ENCODE measurements at places on chromosomes 6 and 20.
A peak's percentile ranks its signal among the peaks of the same experiment; 100 is the strongest.

DNA sequence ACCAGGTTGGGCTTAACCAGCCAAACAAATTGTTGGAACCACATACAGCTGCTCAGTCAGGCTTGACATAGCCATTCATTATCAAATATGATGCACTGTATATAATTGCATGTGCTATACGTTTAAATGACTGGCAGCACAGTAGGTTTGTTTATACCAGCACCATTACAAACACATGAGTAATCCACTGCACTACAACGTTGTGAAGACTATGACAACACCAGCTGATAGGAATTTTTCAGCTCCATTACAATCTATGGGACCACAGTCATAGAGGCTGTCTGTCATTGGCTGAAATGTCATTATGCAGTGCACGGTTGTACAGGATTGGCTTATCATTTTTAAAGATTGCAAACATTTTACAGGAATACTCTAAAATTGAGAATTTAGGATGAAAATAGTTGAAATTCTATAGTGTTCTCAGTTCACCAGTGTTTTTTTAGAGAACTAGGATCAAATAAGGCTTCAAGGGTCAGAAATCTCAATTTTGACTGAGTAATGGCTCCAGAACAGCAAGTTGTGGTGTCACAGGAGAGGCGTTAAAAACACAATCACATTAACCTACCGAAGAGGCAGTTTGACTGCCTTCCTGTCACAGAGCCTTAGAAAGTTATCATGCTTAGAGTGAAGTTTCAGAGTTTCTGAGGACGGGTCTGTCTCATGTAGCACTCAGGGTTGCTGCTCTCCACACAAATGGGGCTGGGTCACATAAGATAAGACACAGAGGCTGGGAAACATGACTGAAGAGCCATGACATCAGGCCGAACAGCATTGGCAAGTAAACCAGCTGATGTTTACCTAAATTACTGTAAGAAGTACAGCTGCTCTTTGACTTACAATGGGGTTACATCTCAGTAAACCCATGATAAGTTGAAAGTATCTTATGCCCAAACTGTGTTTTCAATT is 60.7 kb upstream of the SMLR1 start:
- DNase-seq, result no peak

- no peak for DNase-seq
These were observed 416.4 kb downstream of the EPM2A start for GRCh38 chr6:145318952-145319351.

DNA sequence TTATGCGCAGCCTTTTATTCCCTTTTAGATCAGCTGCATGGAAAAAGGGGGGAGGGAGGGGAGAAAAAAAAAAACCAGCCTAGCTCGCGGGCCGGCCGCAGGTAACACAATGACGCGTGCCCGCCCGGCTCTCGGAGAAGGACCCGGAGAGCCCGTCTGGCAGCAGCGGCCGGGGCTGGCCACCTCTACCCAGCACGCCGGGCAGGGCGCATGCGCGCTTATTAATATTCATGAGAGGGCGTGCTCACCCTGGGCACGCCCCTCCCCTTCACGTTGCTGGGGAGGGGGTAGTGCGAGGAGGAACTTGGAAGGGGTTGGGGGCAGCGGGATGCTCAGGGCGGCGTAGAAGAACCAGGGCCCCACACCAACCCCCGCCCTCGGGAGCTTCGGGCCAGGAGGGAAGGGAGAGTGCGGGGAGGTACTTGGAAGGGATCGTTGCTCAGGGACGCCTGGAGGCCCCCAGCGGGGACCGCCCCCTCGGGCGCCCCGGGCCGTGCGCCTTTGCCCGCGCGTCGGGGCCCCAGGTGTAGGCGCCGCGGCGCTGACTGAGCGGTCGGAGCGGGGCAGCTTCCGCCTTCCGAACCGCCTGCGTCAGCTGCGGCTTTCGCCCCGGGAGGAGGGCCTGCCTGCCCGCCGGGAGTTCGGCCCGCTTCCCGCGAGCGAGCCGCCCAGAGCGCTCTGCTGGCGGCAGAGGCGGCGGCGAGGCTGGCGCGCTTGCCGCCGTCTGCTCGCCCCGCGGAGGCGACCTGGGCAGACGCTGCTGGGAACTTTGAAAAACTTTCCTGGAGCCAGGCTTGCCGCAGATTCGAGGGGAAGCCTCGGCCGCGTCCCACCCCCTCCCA is at the start of gene JAG1:
TSS of gene JAG1 (minus strand) at position 158 of the 842 bp plus-strand sequence. CDS start 469 bp downstream, outside the sequence.
- DNase-seq, result peak; percentile 28

- no peak for DNase-seq
These were observed 24.2 kb downstream of the FARS2 start for GRCh38 chr6:5285526-5285925.

- DNase-seq, result no peak
These were observed 317.5 kb downstream of the UTRN start for GRCh38 chr6:144602523-144603180.

- DNase-seq, result no peak
These were observed 92.5 kb downstream of the SPTLC3 start for GRCh38 chr20:13101276-13101675.

- DNase-seq, result peak; percentile 35
These were observed 121.6 kb downstream of the MOXD1 start for GRCh38 chr6:132279592-132280139.

GRCh38 chr20:32052090-32052777 is at the start of gene HCK:
HCK (plus strand) TSS chr20:32052242.
- no peak for DNase-seq

GRCh38 chr20:40943591-40943990 is 85.0 kb upstream of the TOP1 start:
- DNase-seq, result no peak

DNA sequence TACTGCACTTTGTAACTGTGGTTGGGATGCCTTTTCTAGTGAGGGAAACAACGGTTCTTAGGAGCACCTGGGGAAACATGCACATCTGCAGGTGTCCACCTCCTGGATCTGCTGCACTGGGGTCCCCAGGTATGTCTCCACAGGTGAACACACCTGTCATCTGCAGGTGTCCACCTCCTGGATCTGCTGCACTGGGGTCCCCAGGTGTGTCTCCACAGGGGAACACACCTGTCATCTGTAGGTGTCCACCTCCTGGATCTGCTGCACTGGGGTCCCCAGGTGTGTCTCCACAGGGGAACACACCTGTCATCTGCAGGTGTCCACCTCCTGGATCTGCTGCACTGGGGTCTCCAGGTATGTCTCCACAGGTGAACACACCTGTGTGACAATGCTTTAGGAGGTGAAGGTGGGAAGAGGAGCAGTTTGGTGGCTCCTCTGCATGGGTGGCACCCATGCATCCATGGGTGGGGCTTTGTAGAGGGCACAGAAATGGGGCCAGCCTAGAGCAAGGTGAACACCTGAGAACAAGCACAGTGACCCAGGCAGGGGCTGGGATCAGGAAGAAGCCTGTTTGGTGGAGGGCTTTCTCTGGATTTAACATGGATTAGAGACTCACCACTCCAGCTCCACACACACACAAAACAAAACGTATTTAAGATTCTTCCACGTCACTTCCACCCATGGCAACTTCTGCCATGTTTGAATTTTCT is 206.0 kb upstream of the CDH4 start:
- DNase-seq, result no peak

GRCh38 chr6:142118925-142119324 is 13.8 kb upstream of the GJE1 start:
- no peak for DNase-seq

- DNase-seq, result no peak
These were observed 40.8 kb upstream of the FOXP4 start for GRCh38 chr6:41505122-41506049.

GRCh38 chr6:88519301-88520016 is 353.3 kb upstream of the CNR1 start:
- DNase-seq, result no peak

- DNase-seq, result no peak
These were observed 259.4 kb upstream of the STXBP5 start for GRCh38 chr6:146944809-146945208.

- DNase-seq, result no peak
These were observed 868 bp downstream of the SRSF3 start for GRCh38 chr6:36594816-36595643.

- DNase-seq, result peak; percentile 80
These were observed 572 bp downstream of the ZNF341 start for GRCh38 chr20:33732166-33732970.

GRCh38 chr20:35283441-35284266 is 918 bp downstream of the EIF6 start:
- DNase-seq, result no peak

- DNase-seq, result no peak
These were observed 10.8 kb downstream of the HLA-DQB2 start for GRCh38 chr6:32752580-32752979.

- no peak for DNase-seq
These were observed 31.3 kb upstream of the BMP2 start for GRCh38 chr20:6735942-6736845.

DNA sequence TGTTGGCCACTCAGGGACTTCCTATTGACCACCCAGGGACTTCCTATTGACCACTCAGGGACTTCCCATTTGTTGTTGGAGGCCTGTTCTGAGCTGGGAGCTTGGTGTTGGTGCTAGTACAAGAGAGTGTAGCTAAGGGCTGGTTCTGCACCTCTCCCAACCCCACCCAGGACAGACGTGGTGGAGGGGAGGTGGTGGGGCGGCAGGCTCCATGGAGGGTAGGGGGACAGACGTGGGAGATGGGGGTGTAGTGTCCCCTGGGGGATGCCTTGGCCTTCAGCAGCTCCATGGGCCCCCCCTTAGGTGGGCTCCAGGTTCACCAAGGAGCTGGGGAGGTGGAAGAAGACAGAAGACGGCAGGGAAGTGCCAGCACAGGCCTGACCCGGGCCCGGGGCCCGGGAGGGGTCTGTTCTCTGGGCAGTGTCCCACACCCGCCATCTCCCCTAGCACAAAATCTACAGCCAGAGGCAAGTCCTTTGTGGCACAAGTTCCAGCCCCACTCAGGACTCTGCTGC is 33.9 kb downstream of the CHRNA4 start:
- DNase-seq, result no peak

- no peak for DNase-seq
These were observed 5.4 kb downstream of the RBL1 start for GRCh38 chr20:37090407-37090806.

GRCh38 chr6:13544454-13545186 is 29.8 kb upstream of the SIRT5 start:
- DNase-seq, result no peak

DNA sequence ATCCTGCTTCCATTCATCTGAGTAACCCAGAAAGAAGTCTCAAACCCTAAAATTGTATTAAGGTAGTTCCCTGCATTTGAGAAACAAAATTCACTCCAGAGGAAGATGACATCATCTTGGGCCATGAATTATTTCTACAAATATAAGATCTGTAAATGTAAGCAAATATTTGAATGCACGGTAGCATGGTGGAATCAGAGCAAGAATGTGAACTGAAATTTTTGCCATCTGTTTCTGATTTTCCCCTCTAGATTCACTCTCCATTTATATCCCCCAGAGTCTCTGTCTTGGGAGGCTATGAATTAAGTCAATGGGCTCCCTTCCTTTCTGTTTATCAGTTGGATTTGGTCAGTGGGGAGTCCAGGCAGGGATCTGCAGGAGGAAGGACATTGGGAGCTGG is 5.8 kb upstream of the MAP3K5 start:
- DNase-seq, result no peak

DNA sequence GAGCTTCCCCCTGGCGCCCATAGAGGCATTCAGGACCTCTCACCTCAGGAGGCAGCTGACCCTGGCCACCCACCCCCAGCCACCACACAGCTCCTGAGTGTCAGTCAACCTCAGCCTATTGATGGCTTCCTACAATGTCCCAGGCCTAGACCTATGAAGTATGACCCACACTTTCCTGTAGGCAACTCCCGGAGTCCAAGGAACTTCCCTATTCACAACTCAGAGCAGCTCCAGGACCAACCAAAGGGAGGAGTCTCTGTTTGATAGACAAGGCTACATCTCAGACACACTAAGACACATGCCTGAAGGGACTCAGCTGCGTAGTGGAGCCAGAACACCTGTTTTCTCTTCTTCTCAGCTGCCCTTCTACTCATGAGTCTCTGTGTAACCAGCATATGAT is 169.1 kb downstream of the MAFB start:
- DNase-seq, result no peak

- no peak for DNase-seq
These were observed 1.8 kb downstream of the SNAI1 start for GRCh38 chr20:49984426-49985153.

- DNase-seq, result no peak
These were observed 9.4 kb downstream of the SPDEF start for GRCh38 chr6:34546551-34547321.

DNA sequence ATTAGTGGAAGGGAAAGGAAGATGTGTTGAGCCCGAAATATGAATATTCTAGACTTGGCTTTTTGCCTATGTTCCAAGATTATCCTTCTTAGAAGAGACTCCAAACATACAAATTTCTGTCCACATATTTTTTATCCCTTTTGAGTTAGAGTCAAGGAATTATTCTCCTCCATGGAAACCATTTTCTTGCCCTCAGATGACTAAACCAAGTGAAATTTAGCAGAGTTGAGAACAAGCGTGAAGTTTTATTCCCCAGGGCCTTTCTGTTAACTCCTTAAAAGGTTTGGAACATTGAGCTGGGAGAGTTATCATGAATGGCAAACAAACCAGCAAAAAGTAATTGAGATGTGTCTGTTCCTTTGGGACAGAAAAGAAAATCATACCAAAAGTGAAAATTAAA is 286.1 kb upstream of the PLCB4 start:
- no peak for DNase-seq

- DNase-seq, result no peak
These were observed 24.5 kb downstream of the GABRR2 start for GRCh38 chr6:89290401-89291155.

- no peak for DNase-seq
These were observed 105.3 kb upstream of the BMP5 start for GRCh38 chr6:55980627-55981211.

GRCh38 chr6:53464927-53465460 is 79.9 kb downstream of the GCLC start:
- DNase-seq, result no peak

DNA sequence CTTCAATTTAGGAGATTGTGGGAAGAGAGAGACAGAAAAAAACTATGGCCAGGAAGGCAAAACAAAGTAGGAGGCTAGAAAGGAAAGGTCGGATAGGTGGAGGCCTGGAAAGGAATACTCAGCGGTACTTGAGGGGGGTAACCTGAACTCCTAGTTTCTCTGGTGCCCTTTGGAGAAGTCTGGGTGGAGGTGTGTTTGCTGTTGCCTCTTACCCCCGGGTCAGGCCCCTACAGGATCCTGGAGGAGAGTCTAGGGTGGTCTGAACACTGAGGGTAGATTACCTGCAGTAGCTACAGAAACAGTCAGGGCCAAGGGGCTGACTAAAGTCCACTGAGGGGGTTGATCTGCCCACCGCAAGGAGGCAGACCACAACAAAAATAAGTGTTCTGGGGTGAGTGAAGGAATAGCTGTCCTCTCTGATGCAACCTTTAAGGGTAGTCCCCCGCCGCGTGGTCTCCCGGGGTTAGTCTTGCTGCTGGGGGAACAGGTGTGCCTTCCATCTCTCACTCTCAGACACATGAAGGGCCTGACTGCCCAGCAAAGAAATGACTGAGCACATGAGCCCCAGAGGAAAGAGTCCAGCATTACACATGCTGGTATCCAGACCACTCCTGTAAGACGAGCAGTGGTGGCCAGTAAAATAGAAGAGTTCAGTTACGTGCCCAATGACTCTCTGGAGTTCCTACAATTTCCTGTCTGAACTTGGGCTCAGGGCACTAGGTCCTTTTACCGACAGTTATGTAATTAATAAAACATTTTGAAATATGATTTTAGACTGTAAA is 59.5 kb downstream of the MTHFD1L start:
- no peak for DNase-seq
